Glutamatergic neuron (in vitro differentiated cells): ENCODE measurements at places on chromosomes 2 and 18.

- DNase-seq: no peak
Measured at GRCh38 chr2:152421521-152422370, 86.8 kb downstream of the FMNL2 start.

- DNase-seq: no peak
Measured at GRCh38 chr2:18357537-18357936, 202.9 kb downstream of the RDH14 start.

GRCh38 chr2:107810734-107811133 is 16.0 kb upstream of the RGPD4 start:
- no peak for DNase-seq

GRCh38 chr2:102597788-102598187 is 21.6 kb upstream of the SLC9A2 start:
- DNase-seq: no peak

- DNase-seq: no peak
Measured at GRCh38 chr2:17475286-17475685, 43.0 kb downstream of the RAD51AP2 start.
